ENCODE measurements at places on chromosomes 2 and 18.

GRCh38 chr18:80147037-80147417 lies 38.0 kb downstream of the ADNP2 start:
- no peak for DNase-seq

GRCh38 chr2:237966250-237966564 lies 607 bp upstream of the UBE2F start:
- no peak for DNase-seq

- no peak for DNase-seq
Observed at GRCh38 chr2:46071074-46071473, 226.1 kb upstream of the EPAS1 start.

DNA sequence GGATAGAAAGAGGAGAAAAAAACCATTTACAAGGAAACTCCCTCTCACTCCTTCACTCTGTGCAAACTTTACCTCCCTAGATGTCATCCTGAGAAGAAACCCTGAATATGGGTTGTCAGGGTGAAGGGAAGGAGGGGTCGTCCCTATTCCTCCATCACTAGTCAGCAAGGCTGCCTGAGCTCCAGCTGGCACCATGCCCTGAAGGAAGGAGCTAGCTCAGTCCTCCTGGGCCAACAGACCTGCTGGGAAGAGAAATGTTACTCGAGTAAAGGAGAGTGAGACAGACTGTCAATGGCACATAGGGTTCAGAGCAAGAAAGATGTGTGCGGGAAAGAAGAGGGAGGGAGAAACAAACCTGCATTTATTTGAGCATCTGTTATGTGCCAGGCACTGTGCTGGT lies 18.3 kb upstream of the EPAS1 start:
- DNase-seq, result no peak

DNA sequence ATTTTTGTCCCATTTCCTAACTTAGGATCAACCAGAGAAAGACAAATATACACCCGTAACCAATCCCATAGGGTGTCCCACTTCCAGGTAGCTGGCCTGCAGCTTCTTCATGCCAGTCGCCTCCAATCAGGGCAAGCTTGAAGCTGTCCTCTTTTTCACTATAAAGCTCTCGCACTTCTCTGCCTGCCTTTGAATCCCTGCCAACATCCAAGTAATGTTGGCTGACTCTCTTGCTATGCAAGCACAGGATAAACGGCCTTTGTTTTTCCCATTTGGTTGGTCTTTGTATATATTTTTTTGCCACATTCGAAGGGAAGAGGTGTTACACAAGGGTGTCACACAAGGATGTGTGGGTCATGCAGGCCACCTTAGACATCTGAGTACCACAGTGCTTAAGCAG lies 388.8 kb downstream of the CBLN2 start:
- no peak for DNase-seq
